ENCODE measurements at places on chromosomes 2 and 18.
A peak's percentile ranks its signal among the peaks of the same experiment; 100 is the strongest.

DNA sequence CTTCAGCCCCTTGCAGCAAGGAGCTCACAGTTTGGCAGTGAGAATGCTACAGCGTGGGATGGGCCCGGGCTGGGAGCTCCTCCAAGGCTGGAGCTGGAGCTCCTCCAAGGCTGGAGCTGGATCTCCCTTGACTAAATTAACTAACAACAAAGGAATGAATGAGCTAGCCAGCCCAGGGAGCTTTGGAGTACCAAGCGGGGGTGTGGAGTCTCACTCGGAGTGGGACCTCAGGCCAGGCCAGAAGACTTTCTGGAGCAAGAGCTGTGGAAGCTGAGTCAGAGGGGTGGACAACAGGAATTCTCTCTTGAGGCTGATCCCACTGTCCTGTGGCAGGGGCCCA is 244.7 kb upstream of the HS6ST1 start:
- no peak for DNase-seq

- no peak for DNase-seq
Observed at GRCh38 chr18:46346213-46346612, 242.0 kb downstream of the HAUS1 start.

DNA sequence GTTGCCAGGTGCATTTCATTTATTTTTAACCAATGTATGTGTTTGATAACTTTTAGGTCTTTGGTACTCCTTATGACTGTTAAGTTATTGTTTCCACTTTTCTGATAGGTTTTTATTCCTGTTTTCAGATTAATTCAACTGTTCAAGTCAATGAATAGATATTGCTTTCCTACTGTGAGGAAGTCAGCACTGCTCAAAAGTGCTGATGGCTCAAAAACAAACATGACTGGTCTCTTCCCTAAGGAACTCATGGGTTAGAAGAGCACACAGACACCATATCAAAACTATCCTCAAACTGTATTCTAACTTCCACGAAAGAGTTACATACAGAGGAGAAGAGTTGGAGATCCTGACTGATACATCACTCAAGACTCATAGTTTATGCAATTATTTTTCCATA is 39.9 kb upstream of the REG3G start:
- DNase-seq: no peak

DNA sequence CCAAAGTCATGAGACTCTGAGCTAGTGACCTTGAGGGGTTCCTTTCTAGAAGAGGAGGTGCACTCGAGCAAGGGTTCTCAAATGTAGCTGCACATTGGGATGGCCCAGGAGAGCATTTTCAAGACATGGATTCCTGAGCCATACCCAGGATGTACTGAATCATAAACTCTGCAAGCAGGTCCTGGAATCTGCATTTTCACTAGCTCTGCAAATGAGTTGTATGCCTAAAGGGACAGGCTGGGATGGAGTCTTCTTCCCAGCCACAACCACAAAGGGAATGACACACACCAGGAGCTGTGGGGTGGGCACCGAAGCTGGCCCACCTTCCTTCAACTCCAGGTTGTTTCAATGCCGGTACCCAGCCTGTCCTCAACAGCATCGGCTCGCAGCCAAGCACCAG is 90.6 kb downstream of the GALNT14 start:
- DNase-seq: no peak

DNA sequence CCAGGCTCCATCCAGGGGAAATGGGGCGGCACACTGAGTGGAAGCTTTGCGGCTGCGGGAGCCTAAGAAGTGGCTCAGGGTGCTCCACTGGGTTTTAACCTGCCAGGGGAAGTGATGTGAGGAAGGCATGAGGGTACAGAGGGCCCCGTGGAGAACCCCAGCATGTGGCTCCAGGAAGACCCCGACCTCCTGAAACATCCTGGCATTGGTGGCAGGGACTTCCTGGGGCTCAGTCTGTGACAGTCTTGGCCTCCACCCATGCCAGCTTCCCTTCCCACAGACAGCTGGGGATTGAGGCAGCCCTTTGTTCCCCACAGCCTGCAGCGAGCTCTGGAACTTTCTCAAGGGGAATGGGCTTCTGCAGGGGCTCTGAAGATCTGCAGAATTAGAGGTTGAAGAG is 146.6 kb downstream of the TNS1 start:
- DNase-seq: no peak

DNA sequence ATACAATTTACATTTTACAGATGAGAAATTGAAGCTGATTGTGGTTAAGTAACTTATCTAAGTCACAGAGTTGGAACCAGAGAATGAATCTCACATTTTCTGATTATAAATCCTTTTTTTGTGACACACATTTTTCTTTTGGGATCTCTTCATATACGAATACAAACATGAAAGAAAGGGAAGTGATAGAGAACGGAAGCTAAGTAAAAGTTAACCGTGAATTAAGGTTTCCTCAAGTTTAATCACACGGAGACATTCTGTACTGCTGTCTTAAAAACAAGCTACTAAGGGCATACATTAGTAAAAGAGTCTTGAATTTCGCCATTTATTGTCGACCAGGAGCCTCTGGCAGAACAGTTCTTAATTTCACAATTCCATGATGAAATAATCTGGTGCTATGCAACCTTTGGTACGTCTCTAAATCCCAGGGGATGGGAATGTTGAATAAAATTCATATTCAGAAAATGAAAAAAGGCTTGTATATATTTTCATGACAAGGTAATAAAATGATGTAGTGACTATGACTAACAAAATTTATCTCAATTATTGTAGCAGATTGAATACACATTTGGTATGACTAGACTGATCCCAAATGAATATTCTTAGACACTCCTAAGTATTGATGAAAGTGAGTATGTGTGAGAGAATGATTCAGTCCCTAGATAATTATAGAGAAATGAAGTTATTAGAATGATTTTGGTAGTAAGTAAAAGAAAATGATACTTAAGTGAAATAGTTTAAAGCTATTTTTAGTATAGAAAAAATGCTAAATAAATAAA is 40.3 kb upstream of the ZSWIM2 start:
- DNase-seq: no peak

DNA sequence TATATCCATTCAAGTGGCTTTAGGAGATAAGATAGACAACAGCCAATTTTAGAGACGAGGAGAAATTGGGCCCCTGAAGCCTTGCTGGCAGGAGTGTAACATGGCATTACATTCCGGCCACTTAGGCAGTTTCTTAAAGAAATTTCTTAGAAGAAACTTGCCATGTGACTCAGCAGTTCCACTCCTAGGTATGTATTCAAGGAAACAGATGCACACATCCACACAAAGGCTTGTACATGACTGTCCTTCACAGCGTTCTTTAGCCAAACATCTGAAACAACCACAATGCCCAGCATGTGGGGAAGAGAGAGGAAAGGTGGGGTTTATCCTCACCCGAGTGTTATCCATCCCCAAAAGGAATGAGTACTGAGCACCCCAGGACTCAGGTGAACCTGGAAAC is 107.1 kb downstream of the NFATC1 start:
- DNase-seq: no peak

GRCh38 chr2:64745562-64745961 is 91.8 kb upstream of the SERTAD2 start:
- no peak for DNase-seq

GRCh38 chr2:26312471-26312870 is 33.5 kb upstream of the SELENOI start:
- DNase-seq: no peak

DNA sequence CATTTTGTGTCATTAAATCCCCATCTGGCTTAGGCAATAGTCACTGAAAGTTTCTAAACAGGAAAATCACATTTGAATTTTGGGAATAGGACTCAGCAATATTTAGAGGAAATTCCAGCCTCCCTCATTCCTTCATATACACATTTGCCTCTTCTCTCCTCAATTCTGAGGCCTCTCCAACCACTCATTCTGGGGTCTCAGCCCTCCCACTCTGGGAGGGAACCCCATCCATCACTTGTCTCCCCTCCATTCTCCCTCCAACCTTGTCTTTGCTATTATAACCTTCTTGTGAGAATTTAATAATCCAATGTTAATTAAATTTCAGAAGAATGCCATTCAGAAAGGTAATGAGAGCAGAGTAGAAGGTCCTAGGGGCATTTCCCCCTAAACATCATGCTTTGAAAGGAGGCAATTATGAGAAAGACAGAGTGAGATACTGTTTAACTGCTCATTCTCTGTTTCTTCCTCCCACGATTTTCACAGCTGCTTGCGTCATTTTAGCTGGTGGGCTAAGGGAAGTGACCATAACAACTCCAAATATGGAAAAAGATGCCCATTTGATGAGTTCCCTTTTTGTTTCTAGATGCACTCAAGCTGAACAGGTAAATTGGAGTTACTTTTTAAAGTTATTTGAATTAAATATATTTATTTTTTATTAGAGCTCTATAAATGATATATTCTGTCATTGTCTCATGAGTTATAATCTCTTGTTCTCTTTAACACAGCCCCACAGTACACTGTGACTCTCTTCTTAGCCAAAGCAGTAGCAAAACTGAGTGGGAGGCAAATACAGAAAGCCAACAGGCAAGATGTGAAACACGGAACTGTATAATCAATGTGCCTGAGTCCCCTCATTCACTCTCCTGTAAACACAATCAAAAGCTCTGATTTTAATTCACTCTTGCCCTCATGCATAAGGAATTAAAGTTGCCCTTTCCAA is 135.1 kb downstream of the DLGAP1 start:
- no peak for DNase-seq

DNA sequence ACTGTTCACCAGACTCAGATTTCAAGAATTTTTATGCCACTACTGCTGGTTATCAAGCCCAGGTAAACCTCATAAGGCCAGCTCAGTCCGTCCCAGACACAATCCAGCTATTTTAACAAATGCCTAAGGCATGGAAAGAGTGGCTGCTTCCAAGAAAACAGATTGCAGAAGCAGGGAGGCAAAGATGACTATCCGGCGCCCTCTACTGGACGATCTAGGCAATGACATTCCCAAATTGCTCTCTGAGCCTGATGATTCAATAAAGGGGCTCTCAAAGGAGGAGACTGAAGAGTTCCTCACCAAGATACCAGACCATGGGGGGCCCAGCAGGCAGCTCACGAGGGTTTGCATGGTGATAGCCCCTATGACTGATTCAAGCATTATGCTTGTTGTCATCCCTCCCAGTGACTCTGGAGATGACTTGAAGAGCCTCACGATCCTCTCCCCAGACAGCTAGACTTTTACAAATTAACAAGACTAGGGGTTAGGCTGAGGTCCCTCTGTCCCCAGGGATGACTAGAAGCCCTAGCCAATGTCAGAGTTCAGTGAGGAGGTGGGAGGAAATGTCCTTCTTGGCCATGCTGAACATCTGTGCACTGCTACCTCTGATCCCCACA is 25.0 kb downstream of the SERPINB8 start:
- peak; percentile 29 for DNase-seq

GRCh38 chr2:64540615-64541014 is 16.5 kb downstream of the AFTPH start:
- DNase-seq: no peak

- peak; percentile 52 for DNase-seq
Observed at GRCh38 chr2:239396881-239397681, 3.7 kb downstream of the HDAC4 start.

DNA sequence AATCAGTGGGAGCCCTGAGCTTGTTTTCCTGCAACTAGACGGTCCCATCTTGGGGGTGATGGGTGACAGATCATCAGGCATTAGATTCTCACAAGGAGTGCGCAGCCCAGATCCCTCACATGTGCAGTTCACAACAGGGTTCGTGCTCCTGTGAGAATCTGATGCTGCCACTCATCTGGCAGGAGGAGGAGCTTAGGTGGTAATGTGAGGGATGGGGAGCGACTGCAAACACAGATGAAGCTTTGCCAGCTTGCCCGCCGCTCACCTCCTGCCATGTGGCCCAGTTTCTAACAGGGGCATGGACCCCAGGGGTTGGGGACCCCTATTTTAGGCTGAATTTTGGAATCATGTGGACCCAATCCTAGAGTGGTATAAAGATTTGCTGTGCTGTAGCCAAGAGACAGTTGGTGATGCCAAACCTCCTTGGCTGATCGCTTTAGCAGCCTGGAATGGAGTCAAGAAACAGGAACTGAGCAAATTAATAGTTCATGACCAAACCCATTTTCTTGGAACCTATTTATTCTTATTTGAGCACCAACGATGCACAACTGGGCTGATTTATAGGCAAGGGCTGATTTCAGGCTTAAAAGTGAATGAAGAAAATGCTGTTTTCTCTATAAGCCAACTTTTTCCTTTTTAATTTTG is 25.7 kb downstream of the LPIN1 start:
- no peak for DNase-seq

DNA sequence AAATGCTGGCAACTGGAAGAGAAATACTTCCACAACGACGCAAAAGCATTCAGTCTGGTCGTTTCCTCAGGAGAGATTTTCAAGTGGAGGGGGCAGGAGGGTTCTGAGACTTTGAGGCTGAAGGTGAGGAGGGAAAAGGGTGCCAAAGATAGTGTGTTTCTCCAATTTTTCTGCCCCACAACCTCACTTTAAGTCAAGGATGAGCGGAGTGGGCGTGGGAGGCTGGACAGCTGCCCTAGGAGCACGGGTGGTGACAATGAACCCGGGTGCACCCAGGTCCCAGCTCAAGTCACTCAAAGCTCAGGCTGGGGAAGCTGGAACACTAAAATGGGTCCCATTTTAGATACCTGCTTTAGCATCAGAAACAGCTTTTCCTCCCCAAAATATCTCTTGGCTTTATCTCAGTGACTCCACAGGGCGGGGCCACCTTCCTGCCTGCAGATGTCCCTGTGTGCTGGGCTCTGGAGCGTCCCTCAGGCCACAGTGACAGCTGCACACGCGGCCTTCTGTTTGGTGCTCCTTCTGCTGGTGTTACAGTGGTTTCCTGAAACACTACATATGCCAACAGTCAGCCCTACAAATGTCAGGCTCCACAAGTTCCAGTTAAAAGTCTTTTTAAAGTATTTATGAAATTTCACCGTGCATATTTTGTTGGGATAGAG is 1.4 kb upstream of the MBP start:
- no peak for DNase-seq

GRCh38 chr2:73131807-73132206 is 19.1 kb upstream of the RAB11FIP5 start:
- DNase-seq: no peak

GRCh38 chr2:104412384-104412783 is 441.5 kb upstream of the POU3F3 start:
- no peak for DNase-seq

- no peak for DNase-seq
Observed at GRCh38 chr2:66962716-66963115, 434.4 kb upstream of the ETAA1 start.

Data from T-cell (primary cell).